ENCODE measurements at places on chromosomes 11 and 22. TPM values are rescaled to one million over a fixed set of nuclear protein-coding genes. Genes with fewer than 3 reads are reported as not detected.

Gene PATE4
- total RNA-seq, result 0.31 TPM

Gene PARVG
- 0.90 TPM for total RNA-seq

- H3K4me3 ChIP-seq, result no peak overlapping the region
- H3K4me1 ChIP-seq, result peaks cover 14% of the 10 kb centered on the region
- peaks cover 6% of the 10 kb centered on the region for H3K36me3 ChIP-seq
- no peak for DNase-seq
Observed at GRCh38 chr11:778976-779954, 2.0 kb upstream of the GATD1 start.

DNA sequence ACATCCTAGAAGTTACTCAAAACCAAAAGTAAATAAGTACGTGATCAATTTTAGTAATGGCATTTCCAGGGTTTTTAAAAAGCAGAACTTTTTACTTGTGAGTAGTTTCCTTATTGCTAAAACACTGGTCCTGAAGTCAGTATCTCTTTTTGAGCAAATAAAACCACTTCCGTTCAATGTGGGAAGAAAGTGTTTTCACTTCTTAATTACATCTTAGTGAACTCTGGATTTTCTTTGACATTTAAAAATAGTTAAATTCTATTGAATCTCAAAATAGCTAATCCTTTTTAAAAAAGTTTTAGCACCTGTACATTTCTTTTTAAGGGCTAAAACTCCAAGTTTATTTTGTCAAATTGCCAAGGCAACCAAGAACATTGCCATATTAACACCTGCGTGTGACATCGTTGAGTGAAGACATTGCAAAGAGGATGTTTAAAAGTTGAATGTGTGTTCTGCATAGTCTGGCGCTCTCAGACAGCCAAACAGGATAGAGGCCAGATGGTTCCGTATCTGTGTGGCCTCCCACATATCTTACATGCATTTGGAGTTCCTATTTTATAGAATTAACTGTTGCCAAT lies 17.2 kb upstream of the OR5B21 start:
- no peak overlapping the region for H3K27ac ChIP-seq
- DNase-seq, result no peak
- no peak overlapping the region for H3K4me3 ChIP-seq
- H3K27me3 ChIP-seq, result no peaks in the 10 kb centered on the region
- peaks cover 6% of the 10 kb centered on the region for H3K36me3 ChIP-seq

DNA sequence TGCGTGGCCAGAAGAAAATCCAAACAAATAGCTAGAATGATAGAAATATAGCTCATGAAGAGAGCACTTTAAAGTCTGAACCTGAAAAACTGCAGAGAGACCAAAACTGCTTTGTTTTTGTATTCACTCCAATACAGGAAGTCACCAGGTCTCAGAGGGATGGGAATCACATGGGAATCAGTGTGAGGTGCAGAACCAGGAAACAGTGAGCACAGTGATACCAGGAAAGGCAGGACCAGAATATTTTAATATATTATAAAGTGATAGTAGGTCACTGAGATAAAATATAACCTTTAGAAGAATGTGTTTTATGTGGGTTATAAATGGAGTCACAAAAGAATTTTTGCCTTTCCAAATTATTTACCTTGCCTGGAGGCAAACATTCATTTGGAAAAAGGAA lies 277.3 kb downstream of the CASP12 start:
- H3K4me1 ChIP-seq, result peaks cover 14% of the 10 kb centered on the region
- no peak overlapping the region for H3K27ac ChIP-seq
- no peak overlapping the region for H3K4me3 ChIP-seq
- H3K36me3 ChIP-seq, result no peaks in the 10 kb centered on the region
- no peaks in the 10 kb centered on the region for H3K27me3 ChIP-seq

GRCh38 chr11:7436657-7437056 lies 48.6 kb upstream of the OLFML1 start:
- no peaks in the 10 kb centered on the region for H3K27me3 ChIP-seq
- DNase-seq, result no peak
- no peak overlapping the region for H3K27ac ChIP-seq

DNA sequence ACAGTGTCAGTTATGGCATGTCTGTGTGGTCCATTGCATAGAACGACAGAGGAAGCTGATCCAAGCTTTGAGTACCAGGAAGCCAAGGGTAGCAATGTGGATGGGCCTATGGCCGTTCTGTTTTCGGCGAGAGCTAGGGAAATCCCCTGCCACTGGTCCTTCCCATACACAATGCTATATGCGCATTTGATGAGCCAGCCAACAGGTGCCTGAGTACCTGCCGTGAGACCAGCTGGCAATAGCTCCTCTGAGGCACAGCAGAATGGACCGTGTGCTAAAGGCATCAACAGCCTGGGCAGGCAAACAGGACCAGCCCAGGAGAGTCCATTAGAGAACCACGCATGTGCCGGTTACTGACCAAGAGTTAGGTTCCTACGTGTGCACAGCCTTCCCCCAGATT lies 753.0 kb downstream of the NTM start:
- peaks cover 1% of the 10 kb centered on the region for H3K27me3 ChIP-seq
- no peak overlapping the region for H3K27ac ChIP-seq
- H3K4me3 ChIP-seq, result no peak overlapping the region
- DNase-seq, result no peak
- no peaks in the 10 kb centered on the region for H3K36me3 ChIP-seq

- H3K27me3 ChIP-seq, result peaks cover 9% of the 10 kb centered on the region
- H3K4me1 ChIP-seq, result peaks cover 5% of the 10 kb centered on the region
- no peak overlapping the region for H3K27ac ChIP-seq
- no peak overlapping the region for H3K4me3 ChIP-seq
- H3K36me3 ChIP-seq, result no peaks in the 10 kb centered on the region
Observed at GRCh38 chr11:69746752-69747742, 28.1 kb downstream of the FGF4 start.

Gene PKNOX2
- total RNA-seq, result 41.8 TPM

GRCh38 chr22:27752771-27753170 lies 48.8 kb downstream of the MN1 start:
- H3K4me3 ChIP-seq, result no peak overlapping the region
- H3K36me3 ChIP-seq, result no peaks in the 10 kb centered on the region
- peaks cover 20% of the 10 kb centered on the region for H3K4me1 ChIP-seq

Gene POU2AF3
- 0.28 TPM for total RNA-seq

GRCh38 chr11:126115816-126116331 lies 53.2 kb upstream of the CDON start:
- peaks cover 12% of the 10 kb centered on the region for H3K27me3 ChIP-seq
- DNase-seq, result peak; percentile 34
- peak overlapping the region; percentile 36 for H3K27ac ChIP-seq
- peaks cover 3% of the 10 kb centered on the region for H3K4me1 ChIP-seq

DNA sequence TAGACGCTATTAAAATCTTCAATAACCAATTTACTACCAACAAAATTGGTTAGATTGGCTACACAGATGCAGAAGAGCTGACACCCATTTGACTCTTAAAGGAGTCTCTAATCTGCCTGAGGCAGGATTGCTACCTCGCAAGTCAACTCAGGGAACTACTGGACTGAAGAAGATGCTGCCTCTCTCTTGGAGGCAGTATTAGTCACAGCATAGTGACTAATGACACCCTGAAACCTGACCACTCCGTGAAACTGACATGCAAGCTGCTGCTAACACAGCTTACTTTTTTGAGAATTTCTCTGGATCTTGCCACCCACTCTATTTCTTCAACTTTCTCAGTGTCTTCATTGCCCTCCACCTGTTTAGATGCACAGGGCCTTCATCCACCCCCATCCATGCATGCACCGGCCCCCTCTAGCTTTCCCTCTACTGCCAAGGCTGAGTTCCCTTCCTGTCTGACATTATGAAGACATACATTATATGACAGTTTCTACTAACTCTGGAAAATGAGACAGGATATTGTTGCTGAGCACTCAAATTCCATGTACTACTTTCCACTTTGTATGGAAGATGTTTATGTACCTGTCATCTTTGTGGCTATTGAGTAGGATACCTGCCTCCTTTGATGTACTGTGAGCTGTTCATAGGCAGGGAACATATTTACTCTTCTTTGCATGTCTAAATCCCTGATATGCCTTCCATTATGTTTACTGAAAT lies 183.2 kb downstream of the MSANTD4 start:
- no peak overlapping the region for H3K4me3 ChIP-seq
- DNase-seq, result no peak
- H3K27ac ChIP-seq, result no peak overlapping the region
- no peaks in the 10 kb centered on the region for H3K4me1 ChIP-seq

GRCh38 chr22:23424031-23424430 lies 156.1 kb downstream of the IGLL1 start:
- H3K36me3 ChIP-seq, result no peaks in the 10 kb centered on the region
- no peak overlapping the region for H3K27ac ChIP-seq
- H3K4me1 ChIP-seq, result peaks cover 11% of the 10 kb centered on the region
- H3K27me3 ChIP-seq, result peaks cover 2% of the 10 kb centered on the region

DNA sequence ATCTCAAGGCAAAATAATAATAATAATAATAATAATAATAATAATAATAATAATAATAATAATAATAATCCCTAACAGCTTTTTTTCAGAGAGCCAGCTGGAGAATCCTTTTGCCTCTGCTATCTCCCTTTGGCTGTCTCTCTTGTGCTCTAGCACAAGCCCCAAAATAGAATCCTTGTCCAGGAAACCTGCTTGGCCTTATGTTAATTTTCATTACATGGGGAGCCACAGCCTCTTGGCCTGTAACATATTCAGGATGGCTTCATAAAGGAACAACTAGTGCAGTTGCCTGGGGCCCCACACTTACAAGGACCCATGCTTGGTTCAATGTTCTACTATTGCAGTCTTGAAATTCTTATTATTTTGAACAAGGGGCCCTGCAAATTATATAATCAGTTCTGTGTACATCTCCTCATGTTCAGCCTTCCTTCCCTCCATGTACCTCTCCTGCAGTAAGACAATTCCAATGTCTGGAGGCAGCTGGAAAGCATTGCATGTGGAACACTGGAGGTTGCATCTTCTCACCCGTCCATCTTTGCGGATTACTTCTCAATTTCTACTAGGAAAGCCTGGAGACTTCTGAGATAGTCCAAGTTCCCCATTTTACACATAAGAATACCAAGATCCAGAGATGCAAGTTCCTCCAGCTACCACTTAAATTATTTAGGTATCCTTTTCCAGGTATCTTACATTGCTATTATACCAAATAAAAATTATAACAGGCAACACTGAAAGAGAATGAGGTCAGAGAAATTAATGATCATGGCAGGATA lies 37.8 kb upstream of the SORL1 start:
- H3K36me3 ChIP-seq, result no peaks in the 10 kb centered on the region
- no peaks in the 10 kb centered on the region for H3K4me1 ChIP-seq
- no peak overlapping the region for H3K27ac ChIP-seq
- DNase-seq, result no peak
- H3K27me3 ChIP-seq, result no peaks in the 10 kb centered on the region

GRCh38 chr22:20660441-20661054 lies 113.4 kb upstream of the SERPIND1 start:
- DNase-seq, result no peak
- no peak overlapping the region for H3K27ac ChIP-seq
- no peaks in the 10 kb centered on the region for H3K36me3 ChIP-seq
- H3K4me1 ChIP-seq, result peaks cover 2% of the 10 kb centered on the region
- no peak overlapping the region for H3K4me3 ChIP-seq

Gene INS
- not detected for total RNA-seq

GRCh38 chr11:78207532-78208256 lies 19.0 kb downstream of the USP35 start:
- peak overlapping the region; percentile 71 for H3K27ac ChIP-seq
- peaks cover 47% of the 10 kb centered on the region for H3K4me1 ChIP-seq
- H3K36me3 ChIP-seq, result peaks cover 66% of the 10 kb centered on the region
- DNase-seq, result no peak
- peak overlapping the region; percentile 47 for H3K4me3 ChIP-seq

Gene CASP1
- total RNA-seq, result not detected

GRCh38 chr11:35404388-35404775 lies 15.0 kb downstream of the SLC1A2 start:
- no peak overlapping the region for H3K27ac ChIP-seq
- no peaks in the 10 kb centered on the region for H3K4me1 ChIP-seq
- no peaks in the 10 kb centered on the region for H3K27me3 ChIP-seq
- no peaks in the 10 kb centered on the region for H3K36me3 ChIP-seq

- no peak overlapping the region for H3K27ac ChIP-seq
- no peaks in the 10 kb centered on the region for H3K36me3 ChIP-seq
- H3K4me1 ChIP-seq, result no peaks in the 10 kb centered on the region
Observed at GRCh38 chr11:93577286-93577685, 34.1 kb upstream of the SMCO4 start.

Gene GAL3ST3
- total RNA-seq, result 0.87 TPM

DNA sequence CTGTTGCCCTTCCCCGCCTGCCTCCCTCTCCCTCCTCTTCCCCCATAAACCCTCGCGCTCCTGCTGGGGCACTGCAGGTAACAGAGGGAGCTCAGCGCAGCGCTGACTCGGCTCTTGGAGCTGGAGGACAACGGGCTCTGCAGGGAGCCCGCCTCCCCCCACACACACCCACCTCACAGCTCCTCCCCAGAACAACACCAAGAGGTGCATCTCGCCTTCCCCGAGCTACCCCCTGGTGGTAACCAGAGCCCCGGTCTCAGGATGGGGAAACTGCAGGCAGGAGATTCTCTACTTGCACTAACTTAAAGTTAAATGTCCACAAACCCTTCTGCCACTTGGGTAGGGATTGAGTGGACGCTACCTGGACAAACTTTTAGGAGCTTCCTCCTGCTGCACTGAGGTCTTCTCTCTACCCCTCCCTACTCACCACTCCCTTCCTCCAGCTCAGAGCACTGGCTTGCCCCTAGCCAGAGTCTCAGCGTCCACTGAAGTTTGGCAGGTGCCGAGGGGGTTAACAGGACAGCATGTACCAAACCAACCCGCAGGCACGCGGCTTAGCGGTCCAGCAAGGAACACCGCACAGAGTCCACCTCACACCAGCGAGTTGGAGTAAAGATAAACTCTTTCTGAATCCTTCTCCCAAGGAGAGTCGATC lies 4.0 kb upstream of the SCN4B start:
- no peak for DNase-seq
- H3K27ac ChIP-seq, result no peak overlapping the region
- peaks cover 7% of the 10 kb centered on the region for H3K27me3 ChIP-seq
- H3K4me3 ChIP-seq, result no peak overlapping the region
- H3K36me3 ChIP-seq, result no peaks in the 10 kb centered on the region
- H3K4me1 ChIP-seq, result peaks cover 24% of the 10 kb centered on the region

Gene YAP1
- total RNA-seq, result 158 TPM

GRCh38 chr11:33779849-33780528 lies 5.7 kb upstream of the FBXO3 start:
- no peak overlapping the region for H3K27ac ChIP-seq
- H3K27me3 ChIP-seq, result peaks cover 3% of the 10 kb centered on the region
- peaks cover 10% of the 10 kb centered on the region for H3K4me1 ChIP-seq
- H3K4me3 ChIP-seq, result no peak overlapping the region

Gene PIH1D2
- total RNA-seq, result 2.5 TPM

DNA sequence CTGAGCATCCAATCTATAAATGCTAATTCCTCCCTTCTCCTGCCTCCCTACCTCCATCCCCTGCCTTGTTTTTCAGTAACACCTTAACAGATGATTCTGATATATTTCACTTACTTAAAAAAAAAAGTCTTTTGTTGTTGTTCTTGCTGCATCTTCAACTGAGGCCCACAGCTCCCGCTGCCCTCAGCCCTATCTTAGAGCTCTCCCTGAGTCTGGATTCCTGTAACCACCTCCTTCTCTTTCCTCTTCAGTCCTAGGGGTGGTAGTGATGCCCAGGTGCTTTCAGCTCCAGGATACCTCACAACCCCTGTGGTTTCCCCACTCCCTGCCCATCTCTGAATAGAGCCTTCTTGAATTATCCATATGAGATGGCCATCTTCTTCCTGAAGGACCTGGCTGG lies 3.7 kb upstream of the KCNE3 start:
- peaks cover 10% of the 10 kb centered on the region for H3K27me3 ChIP-seq
- H3K4me3 ChIP-seq, result no peak overlapping the region
- H3K36me3 ChIP-seq, result peaks cover 9% of the 10 kb centered on the region
- peaks cover 22% of the 10 kb centered on the region for H3K4me1 ChIP-seq

Data from endothelial cell (in vitro differentiated cells).